ENCODE measurements at places on chromosomes 5 and 9. TPM values are rescaled to one million over a fixed set of nuclear protein-coding genes. Genes with fewer than 3 reads are reported as not detected.

Gene OBP2A
- total RNA-seq: not detected

Gene ABHD17B
- total RNA-seq: 18.3 TPM

Gene RABGAP1
- total RNA-seq: 23.9 TPM

Gene SPATA31D4
- not detected for total RNA-seq

Gene SEMA6A
- 0.24 TPM for total RNA-seq

Gene SURF1
- total RNA-seq: 29.8 TPM

Gene CAMK4
- total RNA-seq: 47.7 TPM

Gene NMUR2
- not detected for total RNA-seq

Gene PCDHA9
- not detected for total RNA-seq

Gene LYSMD3
- 12.9 TPM for total RNA-seq

Gene TAF11L5
- total RNA-seq: not detected

Gene CDK9
- total RNA-seq: 79.1 TPM

Gene C9orf72
- 7.5 TPM for total RNA-seq

Gene LCN1
- total RNA-seq: not detected

Gene ZNF608
- not detected for total RNA-seq

Gene PCDHB3
- total RNA-seq: not detected

Gene STKLD1
- total RNA-seq: 0.33 TPM

Gene MCIDAS
- not detected for total RNA-seq

Gene PCDHGA12
- total RNA-seq: 0.12 TPM

Gene PCDHGB7
- 0.12 TPM for total RNA-seq

Gene FBP2
- total RNA-seq: not detected

Gene NPR3
- not detected for total RNA-seq

Gene ADRB2
- total RNA-seq: 0.37 TPM

Gene PHF24
- total RNA-seq: 0.57 TPM

Gene MLANA
- total RNA-seq: not detected

Gene IPO11
- total RNA-seq: 60.9 TPM

Data from activated CD4-positive, alpha-beta T cell treated with anti-CD3 and anti-CD28 coated beads, Interleukin-2, amount 10 ng/mL, durations not matched to agents 24 days and 14 days (primary cell).